ENCODE measurements at places on chromosomes 7 and 10.

- DNase-seq: no peak
Observed at GRCh38 chr7:89845952-89846351, 308.3 kb upstream of the STEAP1 start.

DNA sequence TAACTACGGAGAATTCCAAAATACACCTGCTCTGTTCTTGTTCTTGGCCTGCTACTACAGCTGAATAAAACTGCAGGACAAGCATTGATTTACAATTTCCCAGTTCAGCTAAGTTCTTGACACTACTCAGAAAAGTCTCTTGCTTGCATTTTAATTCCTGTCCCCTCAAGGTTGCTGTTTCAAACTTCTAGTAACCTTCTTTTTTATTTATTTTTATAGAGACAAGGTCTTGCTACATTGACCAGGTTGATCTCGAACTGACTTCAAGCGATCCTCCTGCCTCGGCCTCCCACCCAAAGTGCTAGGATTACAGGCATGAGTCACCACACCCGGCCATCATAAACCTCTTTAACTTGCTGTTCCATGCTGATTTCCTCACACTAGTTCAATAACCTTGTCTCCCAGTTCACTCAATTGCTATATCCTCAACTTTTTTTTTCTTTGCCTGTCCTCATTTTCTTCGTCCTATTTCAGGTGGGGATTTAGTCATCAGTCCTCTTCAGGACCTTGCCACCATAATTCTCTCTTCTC, 79.9 kb downstream of the ARHGAP21 start:
- no peak for DNase-seq

DNA sequence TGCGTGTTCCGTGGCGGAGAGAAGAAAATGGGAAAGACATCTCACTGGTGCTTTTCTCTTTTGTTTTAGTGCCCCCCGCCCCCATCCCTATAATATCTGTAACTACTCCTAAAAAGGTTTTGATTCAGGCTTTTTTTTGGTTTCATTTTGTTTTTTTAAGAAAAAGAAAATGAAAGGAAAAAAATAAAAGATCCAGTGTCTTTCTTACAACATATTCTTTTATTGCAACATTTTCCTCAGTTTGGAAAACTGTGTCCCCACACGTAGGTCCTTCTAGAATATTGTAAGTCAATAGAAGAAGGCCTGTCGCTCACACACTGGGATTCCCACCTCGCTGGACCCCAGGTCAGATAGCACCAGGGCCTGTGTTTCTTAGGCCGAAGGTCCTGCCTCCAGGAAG, 20.6 kb downstream of the AIFM2 start:
- no peak for DNase-seq

GRCh38 chr10:78542521-78542920, 508.9 kb downstream of the RPS24 start:
- no peak for DNase-seq

GRCh38 chr10:77544617-77545016, 93.0 kb downstream of the KCNMA1 start:
- no peak for DNase-seq

DNA sequence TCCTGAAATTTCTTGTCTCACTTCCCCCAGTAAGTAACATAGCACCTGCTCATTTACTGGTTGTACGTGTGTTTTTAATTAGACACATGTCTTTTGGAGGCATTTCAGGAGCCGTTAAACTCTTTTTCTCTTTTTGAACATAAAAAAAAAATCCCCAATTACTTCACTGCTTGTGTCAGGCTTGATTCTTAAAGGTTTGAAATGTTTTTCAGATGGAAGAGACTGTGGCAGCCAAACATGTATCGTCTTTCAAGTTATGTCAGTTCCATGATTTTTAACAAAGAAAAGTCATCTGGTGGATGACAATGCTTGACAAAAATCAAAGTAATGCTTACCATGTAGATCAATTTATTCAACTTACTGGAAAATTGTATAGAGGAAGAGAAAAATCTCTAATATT, 585.8 kb downstream of the GATA3 start:
- DNase-seq: no peak

DNA sequence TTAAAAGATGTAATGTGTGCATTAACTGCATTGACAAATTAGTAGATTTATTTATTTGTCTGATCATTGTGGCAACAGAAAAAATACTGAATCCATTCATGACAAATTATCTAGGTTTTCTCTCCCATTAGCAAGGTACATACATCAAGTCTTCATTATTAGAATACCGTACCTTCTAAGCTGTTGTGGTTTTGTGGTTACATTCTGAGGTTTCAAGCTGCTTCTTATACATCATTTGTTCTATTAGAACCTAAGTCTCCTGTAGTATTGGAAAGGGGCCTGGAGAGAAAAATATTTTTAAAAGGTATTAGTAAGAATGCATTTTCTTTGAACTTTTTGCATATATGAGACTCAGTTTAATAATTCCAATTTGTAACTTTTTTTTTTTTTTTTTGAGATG, 26.3 kb upstream of the CACNB2 start:
- DNase-seq: no peak

GRCh38 chr7:152419473-152420429, 16.1 kb downstream of the KMT2C start:
- no peak for DNase-seq

- DNase-seq: no peak
Observed at GRCh38 chr10:132861116-132861691, 75.3 kb upstream of the NKX6-2 start.

- peak; percentile 83 for DNase-seq
Observed at GRCh38 chr7:27160546-27161213, 4.2 kb upstream of the HOXA7 start.

DNA sequence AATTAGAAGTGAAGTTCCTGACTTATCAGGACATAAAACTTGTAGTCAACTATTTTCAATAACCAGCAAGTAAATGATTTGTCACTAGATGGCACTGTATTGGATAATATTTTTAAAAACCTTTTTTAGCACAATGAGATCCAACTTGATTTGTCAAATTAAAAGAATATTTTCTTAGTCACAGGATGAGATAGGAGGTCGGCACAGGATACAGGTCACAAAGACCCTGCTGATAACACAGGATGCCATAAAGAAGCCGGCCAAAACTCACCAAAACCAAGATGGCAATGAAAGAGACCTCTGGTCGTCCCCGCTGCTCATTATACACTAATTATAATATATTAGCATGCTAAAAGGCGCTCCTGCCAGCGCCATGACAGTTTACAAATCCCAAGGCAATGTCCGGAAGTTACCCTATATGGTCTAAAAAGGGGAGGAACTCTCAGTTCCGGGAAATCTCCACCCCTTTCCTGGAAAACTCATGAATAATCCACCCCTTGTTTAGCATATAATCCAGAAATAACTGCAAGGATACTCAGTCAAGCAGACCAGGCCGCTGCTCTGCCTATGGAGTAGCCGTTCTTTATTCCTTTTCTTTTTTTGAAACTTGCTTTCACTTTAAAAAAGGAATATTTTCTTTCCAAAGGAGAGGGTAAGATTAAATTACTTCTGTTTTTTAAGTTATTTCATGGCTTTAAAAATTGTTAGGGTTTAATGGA, 255.7 kb upstream of the MKLN1 start:
- peak; percentile 83 for DNase-seq

DNA sequence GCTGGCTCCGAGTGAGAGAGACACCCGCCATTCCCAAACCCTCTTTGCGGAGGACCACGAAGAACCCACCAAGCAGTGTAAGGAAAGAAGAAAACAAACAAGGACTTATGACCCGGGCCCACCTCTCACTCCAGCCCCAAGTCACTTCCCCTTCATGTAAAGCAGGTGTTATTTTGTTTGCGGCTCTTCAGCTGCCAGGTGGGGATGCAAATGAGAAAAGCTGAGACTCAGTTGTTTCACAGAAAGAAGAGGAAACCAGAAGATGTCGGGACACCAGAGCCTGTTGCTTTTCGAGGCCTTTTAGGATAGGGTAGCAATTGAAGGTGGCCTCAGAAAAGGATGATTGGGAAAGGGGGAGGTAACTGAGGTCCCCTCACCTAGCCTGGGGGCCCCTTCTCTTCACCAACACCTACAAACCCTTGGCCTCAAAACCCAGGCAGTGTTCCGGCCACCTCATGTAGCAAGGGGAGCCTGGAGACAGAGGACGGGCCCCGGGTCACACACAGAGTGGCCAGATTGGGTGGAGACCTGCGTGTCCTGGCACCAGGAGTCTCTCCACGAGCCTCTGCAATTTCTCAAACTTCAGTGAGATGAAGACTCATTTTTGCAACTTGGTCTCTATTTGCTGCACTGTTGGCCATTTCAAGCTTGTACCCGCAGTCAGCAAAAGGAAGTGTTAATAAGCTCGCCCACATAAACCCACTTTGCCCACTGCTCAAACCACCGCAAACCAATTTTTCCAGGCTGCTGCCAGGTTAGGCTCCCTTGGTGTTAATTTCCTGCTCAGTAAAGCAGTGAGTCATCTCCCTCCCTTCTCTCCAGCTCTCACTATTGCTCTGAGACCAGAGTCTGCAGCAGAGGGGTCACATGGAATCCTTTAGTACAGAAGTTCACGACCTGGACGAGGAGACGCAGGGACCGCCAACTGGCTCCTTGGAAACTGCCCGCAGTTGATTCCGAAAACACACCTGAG, 45.5 kb downstream of the AOC1 start:
- DNase-seq: no peak

GRCh38 chr7:34491899-34492298, 166.1 kb upstream of the NPSR1 start:
- no peak for DNase-seq

- no peak for DNase-seq
Observed at GRCh38 chr7:96285579-96285978, 36.3 kb downstream of the SLC25A13 start.

- DNase-seq: no peak
Observed at GRCh38 chr7:149175150-149175549, 20.2 kb upstream of the ZNF282 start.

- no peak for DNase-seq
Observed at GRCh38 chr7:121530227-121531174, 134.4 kb upstream of the FAM3C start.

DNA sequence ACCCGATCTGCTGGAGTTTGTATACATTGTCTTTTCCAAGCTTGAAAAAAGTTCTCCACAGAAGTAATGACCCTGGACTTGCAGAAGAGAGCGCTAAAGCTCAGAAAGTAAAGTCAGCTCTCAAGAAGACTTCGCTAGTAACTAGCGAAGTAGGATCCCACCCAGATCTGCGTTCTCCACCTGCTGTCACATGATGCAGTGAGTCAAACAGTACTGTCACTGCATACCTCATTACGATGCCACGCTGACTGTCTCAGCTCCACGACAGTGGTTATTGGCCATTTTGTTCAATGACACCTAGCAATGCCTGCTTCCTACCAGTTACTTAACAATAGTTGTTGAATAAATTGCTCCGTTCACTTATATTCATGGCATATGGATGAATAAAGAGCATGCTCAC, 29.7 kb upstream of the SEC61G start:
- DNase-seq: peak; percentile 78

GRCh38 chr7:114209968-114210367, 204.6 kb upstream of the FOXP2 start:
- DNase-seq: no peak

GRCh38 chr7:87380905-87381304, 35.4 kb downstream of the CROT start:
- no peak for DNase-seq

DNA sequence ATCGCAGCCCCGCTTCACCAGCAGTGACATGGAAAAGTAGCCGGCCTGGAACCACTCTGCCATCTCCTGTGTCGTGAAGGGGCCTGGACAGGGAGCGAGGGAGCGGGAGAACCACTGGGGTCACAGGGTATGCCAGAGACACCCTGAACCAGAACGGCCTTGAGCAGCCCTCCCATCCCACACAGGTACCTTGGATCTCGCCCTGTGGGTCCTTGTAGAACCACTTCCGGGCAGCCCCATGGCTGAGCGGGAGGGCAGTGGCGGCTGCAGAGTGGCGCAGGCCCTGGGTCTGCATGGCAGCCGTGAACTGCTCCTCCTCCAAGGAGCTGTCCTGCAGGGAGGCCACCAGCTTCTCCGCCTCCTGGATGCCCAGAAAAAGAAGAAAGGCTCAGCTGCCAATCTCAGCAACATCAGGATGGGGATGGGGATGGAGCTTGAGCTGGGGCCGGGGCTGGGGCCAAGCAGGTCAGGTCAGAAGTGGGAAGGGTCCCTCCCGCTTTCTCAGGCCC, 9.5 kb downstream of the GIGYF1 start:
- peak; percentile 14 for DNase-seq

- DNase-seq: no peak
Observed at GRCh38 chr7:73556208-73557107, 1.0 kb downstream of the BCL7B start.

DNA sequence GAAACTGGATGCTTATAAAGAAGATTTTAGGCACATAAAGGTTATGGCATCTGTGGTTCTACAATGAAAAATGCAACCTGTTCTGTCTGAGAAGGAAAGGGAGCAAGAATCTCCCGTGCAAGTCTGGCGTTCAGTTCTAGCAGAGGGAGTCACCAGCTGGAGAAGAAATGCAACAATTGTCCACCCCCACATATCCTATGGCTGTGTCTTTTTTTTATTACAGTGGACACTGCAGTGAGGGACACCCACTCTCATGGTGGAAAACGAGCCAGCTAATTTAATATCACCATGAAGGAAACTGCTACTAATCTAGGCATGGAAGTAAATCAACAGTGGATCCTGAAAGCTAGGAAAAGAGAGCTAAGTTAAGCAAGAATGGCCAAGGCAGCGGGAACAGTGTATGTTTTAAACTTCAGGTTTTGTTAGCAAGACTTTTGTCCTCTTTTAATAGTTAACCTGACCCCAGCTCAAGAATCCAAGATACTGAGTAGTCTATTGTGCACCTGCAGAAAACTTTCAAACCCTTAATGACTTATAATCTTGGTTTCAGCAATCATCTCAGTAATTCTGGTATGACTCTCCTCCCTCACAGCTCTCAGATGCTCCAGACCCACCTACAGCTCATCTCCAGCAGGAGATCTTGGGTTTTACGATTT, 149.3 kb downstream of the FGFR2 start:
- DNase-seq: no peak

- DNase-seq: no peak
Observed at GRCh38 chr7:14600766-14601367, 301.7 kb downstream of the DGKB start.

DNA sequence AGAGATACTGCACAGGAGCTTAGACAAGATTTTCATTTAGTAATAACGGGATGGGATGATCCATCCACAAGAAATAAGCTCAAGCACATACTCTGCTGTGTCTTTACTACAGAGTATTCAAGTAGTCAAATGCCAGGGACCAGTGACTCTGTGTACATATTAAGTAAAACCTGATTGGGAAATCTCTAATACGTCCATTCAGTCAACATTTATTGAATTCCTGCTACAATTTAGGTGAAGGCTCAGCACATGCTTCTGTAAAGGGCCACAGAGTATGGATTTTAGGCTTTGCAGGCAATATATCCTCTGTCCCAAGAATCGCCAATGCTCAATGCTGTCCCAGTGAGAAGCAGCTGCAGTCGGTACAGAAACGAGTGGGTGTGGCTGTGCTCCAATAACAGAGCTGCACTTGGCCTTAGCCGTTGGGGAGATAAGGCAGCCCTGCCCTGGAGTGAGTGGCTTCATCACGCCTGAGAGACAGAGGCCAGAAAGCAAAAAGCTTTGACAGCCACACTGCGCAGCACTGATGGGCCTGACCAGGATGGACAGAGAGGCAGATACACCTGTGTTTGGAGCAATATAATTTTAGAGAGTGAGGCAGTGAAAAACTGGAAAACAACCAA, 186.8 kb downstream of the PARD3 start:
- DNase-seq: peak; percentile 84

GRCh38 chr7:91685544-91685943, 195.0 kb downstream of the MTERF1 start:
- no peak for DNase-seq

- no peak for DNase-seq
Observed at GRCh38 chr10:132507409-132507955, 30.1 kb upstream of the INPP5A start.

Measured in BE2C (cell line).